Stimulated activated CD8-positive, alpha-beta memory T cell treated with anti-CD3 and anti-CD28 coated beads, Interleukin-2, amount 100 ng/mL, for 1 hour (primary cell): ENCODE measurements at places on chromosomes 2 and 18.

DNA sequence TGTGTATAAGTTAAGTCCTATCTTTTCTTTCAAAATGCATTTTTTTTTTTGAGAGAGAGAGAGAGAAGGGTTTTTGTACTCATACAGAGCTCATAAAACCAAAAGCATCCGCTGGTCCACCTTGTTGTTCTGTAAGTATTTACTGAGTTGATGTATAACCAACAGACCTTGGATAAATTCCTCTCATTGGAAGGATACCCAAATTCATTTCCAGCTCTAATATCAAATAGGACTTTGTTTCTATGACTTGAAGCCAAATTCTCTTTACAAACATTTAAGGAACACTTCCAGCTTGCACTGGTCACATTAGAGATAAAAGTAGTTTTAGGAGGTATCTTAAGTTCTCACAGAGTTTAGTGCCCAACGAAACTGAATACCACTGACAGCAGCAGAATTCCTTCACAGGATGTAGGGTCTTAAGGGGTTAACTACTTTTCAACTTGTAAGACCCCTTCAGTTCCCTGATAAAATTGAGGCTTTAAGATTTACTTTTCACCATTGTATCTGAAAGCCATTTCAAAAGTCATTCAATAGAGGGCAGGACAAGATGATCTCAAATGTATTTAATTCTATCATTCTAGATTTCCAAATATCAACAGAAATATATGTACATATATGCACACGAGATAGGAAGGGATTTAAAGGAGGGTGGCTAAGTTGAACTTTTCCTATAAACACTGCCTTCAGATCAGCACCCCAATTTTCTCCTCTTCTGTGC, 1398.5 kb upstream of the CELF4 start:
- DNase-seq, result no peak

- DNase-seq, result no peak
Measured at GRCh38 chr2:160039166-160039903, 23.1 kb downstream of the PLA2R1 start.

DNA sequence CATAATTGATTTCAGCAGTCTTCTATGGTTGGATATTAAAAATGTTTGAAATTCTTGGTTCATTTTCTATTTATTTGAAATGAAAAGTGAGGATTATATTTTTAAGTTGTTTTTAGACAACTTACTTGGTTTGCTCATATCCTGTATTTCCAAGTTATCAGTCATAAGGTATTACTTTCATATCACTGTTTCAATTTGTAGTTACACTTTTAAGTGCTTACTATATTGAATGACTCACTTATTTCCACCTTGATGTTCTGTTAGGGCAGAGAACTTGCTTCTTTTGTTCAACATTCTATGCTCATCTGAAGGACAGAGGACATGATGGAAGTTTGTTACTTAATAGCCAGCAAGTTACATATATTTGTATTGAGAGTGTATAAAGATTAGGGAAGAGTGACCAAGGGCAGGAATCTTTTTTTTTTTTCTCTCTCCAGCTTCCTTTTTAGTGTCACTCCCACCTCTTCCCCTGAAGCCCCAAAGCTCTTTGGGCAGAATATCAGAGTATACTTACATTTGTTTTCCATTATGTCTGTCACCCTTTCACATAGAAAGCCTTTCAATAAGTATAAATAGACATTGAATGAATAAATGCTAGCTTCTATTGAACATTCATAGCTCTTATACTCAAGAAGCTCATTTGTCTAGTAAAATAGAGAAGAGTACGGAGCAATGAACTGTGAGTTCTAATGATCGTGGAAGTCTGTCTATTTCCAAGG, 28.1 kb downstream of the PIK3C3 start:
- no peak for DNase-seq

- no peak for DNase-seq
Measured at GRCh38 chr2:139165601-139166000, 385.4 kb upstream of the NXPH2 start.

DNA sequence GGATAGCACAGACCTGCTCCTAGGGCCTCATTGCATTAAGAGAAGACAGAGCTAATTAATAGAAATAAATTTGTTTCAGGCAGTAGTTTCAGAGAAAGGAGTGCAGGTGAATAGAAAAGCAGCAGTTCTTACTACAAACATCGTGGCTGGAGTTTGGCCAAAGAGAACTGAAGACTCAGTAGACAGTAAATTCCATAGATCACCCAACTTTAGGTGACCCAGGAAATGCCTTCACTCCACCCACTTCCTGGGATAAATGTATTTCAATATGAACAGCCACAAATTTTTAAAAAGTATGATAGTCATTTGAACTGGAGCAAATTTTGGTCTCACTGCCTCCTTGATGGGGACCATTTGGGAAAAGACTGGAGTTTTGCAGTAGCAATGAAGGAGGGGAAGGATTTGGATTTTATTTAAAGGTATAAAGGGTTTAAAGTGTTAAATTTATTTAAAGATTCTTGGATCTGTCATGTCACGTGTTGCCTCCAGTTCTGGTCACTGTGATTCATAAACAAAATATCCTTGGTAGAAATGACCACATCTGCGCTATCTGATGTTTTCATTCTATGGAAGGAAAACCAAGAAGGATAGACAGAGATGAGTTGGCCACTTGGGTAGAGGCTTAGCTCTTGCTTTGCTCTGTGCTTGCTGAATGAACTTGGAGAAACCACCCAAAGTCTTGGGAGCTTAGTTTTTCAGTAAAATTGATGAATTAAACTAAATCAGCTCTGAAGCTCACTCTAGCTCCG, 390.2 kb downstream of the THSD7B start:
- no peak for DNase-seq

DNA sequence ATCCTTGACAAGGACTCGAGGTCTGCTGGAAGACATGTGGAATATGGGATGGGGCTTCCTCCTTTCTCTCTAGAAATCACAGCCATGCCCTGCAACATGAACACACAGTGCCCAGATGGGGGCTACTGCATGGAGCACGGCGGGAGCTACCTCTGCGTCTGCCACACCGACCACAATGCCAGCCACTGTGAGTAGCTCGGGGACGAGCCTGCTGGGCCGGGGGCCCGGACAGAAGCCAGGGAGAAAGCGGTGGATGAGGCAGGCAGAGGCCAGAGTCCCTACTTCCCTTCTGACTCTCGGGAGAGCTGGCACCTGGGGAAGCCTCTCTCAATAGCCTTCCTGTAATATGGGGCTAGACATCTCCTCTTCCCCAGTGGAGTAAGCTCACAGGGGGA, 50.5 kb downstream of the SNED1 start:
- DNase-seq, result no peak

- no peak for DNase-seq
Measured at GRCh38 chr2:159561786-159562185, 54.6 kb downstream of the BAZ2B start.

DNA sequence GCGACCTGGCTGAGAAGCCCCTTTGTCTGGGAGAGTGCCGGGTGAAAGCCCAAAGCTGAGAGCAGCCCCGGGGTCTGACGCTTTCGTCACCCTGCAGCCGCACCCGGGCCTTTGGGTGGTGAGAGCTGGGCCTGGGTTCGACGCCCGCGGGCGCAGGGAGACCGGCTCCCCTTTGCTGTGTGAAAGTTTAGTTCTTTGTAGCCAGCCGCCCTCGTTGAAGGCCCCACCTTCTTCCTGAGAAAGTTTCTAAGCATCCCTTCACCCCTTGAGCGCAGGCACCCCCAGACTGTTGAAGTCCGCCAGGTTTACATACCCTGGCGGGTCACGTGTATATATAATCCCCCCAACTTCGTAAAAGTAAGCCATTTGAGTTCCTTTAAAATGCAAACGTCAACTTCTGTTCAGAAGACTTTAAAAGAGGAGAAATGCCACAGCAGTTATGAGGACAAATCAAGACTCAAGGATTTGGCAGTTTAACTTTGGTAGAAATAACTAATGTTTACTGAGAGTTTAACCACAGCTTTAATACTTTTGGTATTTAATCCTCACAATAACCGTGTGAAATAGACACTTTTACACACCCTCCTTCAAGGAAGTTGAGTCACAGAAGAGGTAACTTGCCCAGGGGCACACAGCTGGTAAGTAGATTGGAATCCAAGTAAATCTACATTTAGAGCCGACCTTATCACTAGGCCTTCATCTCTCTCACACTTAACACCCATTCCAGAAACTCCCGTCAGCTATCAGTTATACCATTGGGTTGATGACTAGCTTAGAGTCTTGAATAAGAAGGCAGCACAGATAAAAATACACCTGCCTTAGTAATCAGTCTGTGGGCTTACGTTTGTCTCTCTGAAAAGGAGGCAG, 1.1 kb upstream of the MBOAT2 start:
- DNase-seq, result no peak
